ENCODE measurements at places on chromosomes 5 and 9. TPM values are rescaled to one million over a fixed set of nuclear protein-coding genes. Genes with fewer than 3 reads are reported as not detected.

DNA sequence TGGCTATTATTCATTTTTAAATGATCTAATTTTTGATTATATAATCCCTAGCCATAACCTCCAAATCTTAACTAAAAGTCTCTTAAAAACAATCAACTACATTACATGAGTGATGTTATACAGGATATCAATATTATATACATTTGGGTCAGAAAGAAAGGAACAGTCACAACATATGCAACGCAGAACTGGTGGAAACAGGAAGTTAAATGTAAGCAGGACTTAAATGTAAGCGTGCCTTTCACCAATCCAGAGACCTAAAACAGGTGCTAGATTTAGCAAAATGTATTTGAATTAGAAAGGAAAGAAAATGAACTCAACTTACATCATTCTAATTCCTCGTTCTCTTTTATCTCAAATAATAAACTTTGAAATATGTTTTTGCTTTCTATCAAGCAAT is 738.5 kb downstream of the PTPRD start:
- no peaks in the 10 kb centered on the region for H3K27me3 ChIP-seq
- no peaks in the 10 kb centered on the region for H3K36me3 ChIP-seq
- no peaks in the 10 kb centered on the region for H3K4me1 ChIP-seq
- no peak for DNase-seq
- H3K27ac ChIP-seq: no peak overlapping the region

GRCh38 chr5:370959-371810 is 49.7 kb downstream of the AHRR start:
- DNase-seq: no peak

GRCh38 chr9:129768486-129768885 is 15.6 kb upstream of the PTGES start:
- H3K4me1 ChIP-seq: peaks cover 5% of the 10 kb centered on the region
- no peak overlapping the region for H3K4me3 ChIP-seq

DNA sequence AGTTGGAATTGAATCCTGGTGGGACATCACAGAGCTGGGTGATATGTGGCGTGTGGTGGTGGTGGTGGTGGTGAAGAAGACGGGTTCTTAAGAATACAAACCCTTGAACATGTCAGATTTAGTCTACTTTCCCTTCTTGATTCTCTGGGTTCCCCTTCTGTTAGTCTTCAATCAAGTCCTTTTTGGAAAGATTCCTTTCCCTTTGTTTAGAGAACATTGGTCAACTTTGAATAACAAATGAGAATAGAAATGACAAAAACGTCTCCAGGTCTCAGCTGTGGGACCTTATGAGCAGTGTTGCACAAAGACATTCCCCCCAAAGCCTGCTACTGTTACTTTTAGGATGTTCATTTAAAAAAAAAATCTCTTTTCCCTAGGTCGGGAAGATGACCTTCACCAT is 46.3 kb downstream of the MAP1B start:
- DNase-seq: no peak
- no peaks in the 10 kb centered on the region for H3K36me3 ChIP-seq
- no peaks in the 10 kb centered on the region for H3K27me3 ChIP-seq
- peaks cover 34% of the 10 kb centered on the region for H3K4me1 ChIP-seq

The IQGAP2 gene
- 57.0 TPM for total RNA-seq

GRCh38 chr5:124729720-124730359 is 16.6 kb downstream of the ZNF608 start:
- no peaks in the 10 kb centered on the region for H3K27me3 ChIP-seq
- H3K36me3 ChIP-seq: no peaks in the 10 kb centered on the region
- no peak overlapping the region for H3K4me3 ChIP-seq
- no peak overlapping the region for H3K27ac ChIP-seq

DNA sequence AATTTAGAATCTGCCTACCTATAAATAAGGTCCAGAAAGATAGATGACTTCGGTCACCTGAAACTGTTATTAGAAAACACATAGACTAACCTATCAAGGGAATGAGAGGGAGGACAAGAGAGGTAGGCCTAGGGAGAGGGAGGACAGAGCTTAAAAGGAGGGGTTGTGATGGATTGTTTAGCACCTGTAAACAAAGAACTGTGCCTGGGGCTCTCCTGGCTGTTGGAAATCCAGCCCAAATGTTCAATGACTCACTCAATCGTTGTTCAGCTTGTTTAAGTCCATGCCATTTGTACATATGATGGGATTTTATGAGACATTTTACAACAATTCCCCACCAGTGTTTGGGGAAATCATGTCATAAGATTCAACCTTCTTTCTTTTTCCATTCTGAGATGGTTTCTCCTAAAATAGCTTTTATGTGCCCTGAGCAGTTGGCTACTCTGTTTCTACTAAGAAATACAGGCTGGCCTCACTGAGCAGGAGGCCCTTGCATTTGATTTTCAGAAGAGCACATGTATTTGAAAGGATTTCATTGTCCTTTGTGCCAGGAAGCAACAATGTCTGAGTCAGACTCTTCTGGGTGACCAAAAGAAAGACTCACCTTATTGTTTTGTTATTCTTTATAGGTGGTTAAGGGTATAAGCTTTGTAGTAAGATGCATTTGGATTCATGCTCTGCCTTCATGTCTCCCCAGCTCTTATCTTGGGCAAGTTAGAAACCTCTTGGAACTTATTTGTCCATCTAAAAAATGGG is 48.2 kb upstream of the GPR151 start:
- H3K4me1 ChIP-seq: no peaks in the 10 kb centered on the region
- no peak overlapping the region for H3K27ac ChIP-seq
- H3K4me3 ChIP-seq: no peak overlapping the region
- H3K36me3 ChIP-seq: no peaks in the 10 kb centered on the region
- no peak for DNase-seq
- no peaks in the 10 kb centered on the region for H3K27me3 ChIP-seq

The LECT2 gene
- not detected for total RNA-seq

GRCh38 chr5:127428748-127429147 is 88.7 kb upstream of the PRRC1 start:
- no peak overlapping the region for H3K4me3 ChIP-seq
- H3K27ac ChIP-seq: no peak overlapping the region
- H3K4me1 ChIP-seq: no peaks in the 10 kb centered on the region
- no peaks in the 10 kb centered on the region for H3K36me3 ChIP-seq
- no peak for DNase-seq

The GABRA1 gene
- 0.33 TPM for total RNA-seq

GRCh38 chr9:131776473-131776872 is 36.6 kb upstream of the RAPGEF1 start:
- no peaks in the 10 kb centered on the region for H3K36me3 ChIP-seq
- H3K4me3 ChIP-seq: no peak overlapping the region
- DNase-seq: no peak
- no peaks in the 10 kb centered on the region for H3K27me3 ChIP-seq

The SLC30A5 gene
- 36.9 TPM for total RNA-seq

- no peak overlapping the region for H3K27ac ChIP-seq
- H3K36me3 ChIP-seq: no peaks in the 10 kb centered on the region
- H3K4me3 ChIP-seq: no peak overlapping the region
- no peaks in the 10 kb centered on the region for H3K27me3 ChIP-seq
These were observed 43.4 kb downstream of the DBH start for GRCh38 chr9:133679466-133680061.

DNA sequence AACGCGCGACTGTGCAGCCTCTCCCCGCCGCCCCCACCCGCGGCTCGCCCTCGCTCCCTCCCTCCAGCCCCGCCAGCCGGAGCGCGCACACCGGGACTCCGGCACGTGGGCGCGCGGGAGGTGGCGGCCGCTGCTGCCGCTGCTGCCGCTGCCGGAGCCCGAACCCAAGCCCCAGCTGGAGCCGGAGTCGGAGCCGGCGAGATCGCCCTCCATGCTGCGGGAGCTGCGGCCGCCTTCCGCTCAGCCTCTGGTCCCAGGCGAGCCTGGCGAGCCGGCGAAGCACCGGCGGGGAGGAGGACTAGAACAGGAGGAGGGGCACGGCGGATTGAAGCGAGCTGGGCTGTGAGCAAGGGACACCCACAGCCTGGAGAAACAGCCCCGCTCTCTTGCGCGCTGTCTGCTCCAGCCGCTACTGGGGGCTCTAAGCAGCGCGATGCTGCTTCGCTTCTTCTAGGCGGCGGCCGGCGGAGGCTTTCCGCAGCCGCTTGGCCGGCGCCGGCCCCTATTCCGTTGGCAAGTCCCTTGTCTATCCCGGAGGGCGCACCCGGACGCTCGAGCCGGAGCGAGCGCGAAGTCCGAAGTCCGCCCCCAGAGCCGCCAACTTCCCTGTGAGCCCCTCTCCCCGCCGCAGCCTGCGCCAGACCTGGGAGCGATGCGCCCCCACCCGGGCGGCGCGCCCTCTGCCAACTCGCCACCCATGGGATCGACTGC is 598.7 kb upstream of the SGCD start:
- no peaks in the 10 kb centered on the region for H3K4me1 ChIP-seq
- H3K27me3 ChIP-seq: peaks cover 28% of the 10 kb centered on the region
- DNase-seq: peak; percentile 35
- no peak overlapping the region for H3K27ac ChIP-seq

The ARHGEF28 gene
- 39.4 TPM for total RNA-seq
